Posterior vena cava (tissue), 2 donors: ENCODE measurements at places on chromosomes 3 and 15. TPM values are rescaled to one million over a fixed set of nuclear protein-coding genes. Genes with fewer than 3 reads are reported as not detected.

MYRIP gene
- 6.7 TPM for total RNA-seq

MESP1 gene
- total RNA-seq, result 0.69 TPM

PARP15 gene
- total RNA-seq, result 3.5 TPM

POPDC2 gene
- 8.5 TPM for total RNA-seq

CSK gene
- 29.6 TPM for total RNA-seq

IGF1R gene
- 30.7 TPM for total RNA-seq

GOLGA6D gene
- not detected for total RNA-seq

LINGO1 gene
- 2.2 TPM for total RNA-seq

LTK gene
- total RNA-seq, result 0.24 TPM

PP2D1 gene
- not detected for total RNA-seq

FAM81A gene
- 1.7 TPM for total RNA-seq

ZNF620 gene
- 3.7 TPM for total RNA-seq
